ENCODE measurements at places on chromosomes 3 and 15. TPM values are rescaled to one million over a fixed set of nuclear protein-coding genes. Genes with fewer than 3 reads are reported as not detected.

- DNase-seq, result peak; percentile 68
Measured at GRCh38 chr15:75532413-75533250, 46.5 kb downstream of the PTPN9 start.

GRCh38 chr3:139586420-139587017 is 47.0 kb upstream of the RBP1 start:
- no peak for DNase-seq

DNA sequence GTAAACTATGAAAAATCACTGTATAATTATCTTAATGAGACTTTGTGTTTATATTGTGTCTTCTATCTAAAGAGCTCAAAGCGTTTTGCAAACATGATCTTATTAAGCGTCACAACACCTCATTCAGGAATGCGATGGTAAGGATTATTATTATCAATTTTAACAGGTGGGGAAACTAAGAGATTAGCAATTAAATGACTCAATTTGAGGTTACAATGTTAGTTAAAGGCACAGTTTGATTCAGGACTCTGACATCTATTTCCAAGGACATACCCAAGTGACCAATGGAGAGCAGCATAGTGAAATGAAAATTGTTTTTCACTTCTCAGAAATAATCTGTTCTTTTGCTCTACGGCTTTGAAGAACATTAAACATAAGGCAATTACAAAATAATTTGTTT is 74.6 kb downstream of the FMN1 start:
- DNase-seq, result no peak

DNA sequence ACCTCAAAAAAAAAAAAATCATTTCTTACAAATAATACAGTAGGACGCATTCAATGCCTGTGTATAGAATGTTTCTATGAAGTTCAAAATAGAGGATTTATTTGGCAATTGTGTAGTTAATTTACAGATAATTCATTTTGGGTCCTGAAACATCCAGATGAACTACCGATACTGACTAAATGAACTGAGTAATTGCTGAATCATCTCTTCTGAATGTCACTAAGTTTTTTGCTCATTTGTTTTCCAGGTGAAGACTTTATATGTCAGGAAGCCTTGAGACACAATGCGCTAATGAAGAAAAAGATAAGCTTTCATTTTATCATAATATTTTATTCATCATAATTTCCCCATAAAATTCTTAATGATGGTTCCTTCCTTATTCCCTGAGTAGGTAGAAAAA is 39.7 kb downstream of the PCOLCE2 start:
- DNase-seq, result no peak

GRCh38 chr3:122188737-122189136 is 5.3 kb downstream of the CASR start:
- DNase-seq, result no peak

DNA sequence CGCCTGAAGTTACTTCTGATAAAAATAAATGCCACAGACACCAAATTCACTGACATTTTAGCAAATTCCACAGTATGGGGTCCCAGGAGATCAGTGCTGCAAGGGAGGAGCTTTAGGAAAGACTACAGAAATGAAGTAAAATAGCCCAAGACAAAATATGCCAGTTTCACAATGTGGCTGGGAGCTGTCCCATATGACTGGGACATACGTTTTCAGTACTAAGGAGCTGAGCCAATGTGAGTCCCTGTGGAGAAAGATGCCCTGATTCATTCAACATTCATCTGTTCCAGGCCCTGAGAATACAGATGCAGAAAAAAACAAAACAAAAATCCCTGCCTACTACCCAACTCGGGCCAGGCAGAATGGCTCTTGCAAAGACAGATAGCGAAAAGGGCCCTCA is 63.4 kb upstream of the FAM174B start:
- DNase-seq, result no peak

DNA sequence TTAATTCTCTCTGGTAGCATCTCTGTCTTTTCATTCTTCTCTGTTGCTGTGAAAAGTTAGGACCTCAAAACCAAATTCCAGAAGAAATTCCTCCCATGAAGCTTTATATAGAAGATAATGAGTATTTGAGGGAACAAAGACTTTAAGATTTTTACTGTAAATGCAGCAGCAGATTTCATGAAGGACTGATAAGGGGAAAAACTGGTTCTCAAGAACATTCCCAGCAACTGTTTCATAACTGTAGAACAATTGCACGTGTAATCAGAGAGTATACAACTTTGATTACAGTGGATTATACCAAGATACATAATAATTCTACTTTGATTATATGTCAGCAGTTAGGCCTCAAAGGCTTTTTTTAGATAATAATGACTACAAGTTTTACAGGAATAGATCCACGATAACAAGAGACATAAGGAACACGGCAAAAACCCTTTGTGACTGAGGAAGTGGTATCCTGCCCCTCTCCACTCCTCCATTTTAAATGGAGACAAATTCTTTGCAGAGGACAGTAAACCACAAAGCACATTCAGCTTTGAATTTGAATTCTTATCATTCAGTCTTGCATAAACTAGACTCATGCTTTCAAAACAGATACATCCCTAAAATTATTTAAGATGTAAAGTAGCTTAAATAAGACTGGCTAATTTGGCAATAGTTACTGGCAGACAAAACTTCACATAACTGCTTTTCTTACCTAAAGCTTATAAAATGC is 42.9 kb upstream of the DIPK2A start:
- DNase-seq, result no peak

Gene SKOR1
- polyA plus RNA-seq, result 0.11 TPM

Gene CSPG4
- polyA plus RNA-seq, result 11.5 TPM

- DNase-seq, result no peak
Measured at GRCh38 chr3:149443545-149443912, 31.0 kb upstream of the TM4SF4 start.

Gene CEMIP
- polyA plus RNA-seq, result 0.23 TPM

DNA sequence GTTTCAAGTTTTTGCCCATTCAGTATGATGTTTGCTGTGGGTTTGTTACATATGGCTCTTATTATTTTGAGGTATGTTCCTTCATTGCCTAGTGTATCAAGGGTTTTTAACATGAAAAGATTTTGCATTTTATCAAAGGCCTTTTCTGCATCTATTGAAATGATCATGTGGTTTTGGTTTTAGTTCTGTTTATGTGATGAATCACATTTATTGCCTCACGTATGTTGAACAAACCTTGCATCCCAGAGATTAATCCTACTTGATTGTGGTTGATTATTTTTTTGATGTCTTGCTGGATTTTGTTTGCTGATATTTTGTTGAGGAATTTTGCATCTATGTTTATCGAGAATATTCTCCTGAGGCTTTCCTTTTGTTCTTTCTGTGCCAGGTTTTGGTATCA is 39.4 kb downstream of the TMCO5A start:
- DNase-seq, result no peak

Gene HDC
- not detected for polyA plus RNA-seq

GRCh38 chr3:7658294-7658693 is 797.4 kb downstream of the GRM7 start:
- no peak for DNase-seq

- DNase-seq, result no peak
Measured at GRCh38 chr3:190696777-190697501, 165.6 kb downstream of the GMNC start.

DNA sequence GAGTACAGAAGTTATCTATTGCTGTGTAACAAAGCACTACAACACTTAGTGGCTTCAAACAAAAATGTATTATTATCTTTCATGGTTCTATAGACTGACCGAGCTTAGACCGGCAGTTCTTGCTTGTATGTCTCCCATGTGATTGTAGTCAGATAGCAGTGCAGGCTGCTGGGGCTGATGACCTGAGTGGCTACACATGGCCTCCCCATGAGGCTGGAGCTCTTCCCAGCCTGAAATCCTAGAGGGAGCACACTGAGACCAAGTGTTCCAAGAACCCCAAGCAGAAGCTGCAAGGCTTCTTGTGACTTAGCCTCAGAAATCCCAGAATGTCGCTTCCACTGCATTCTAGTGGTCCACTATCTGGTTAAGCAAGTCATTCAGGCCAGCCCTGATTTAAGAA is 141.2 kb upstream of the TLE3 start:
- DNase-seq, result no peak

- DNase-seq, result no peak
Measured at GRCh38 chr3:100120012-100120411, 5.7 kb upstream of the FILIP1L start.

DNA sequence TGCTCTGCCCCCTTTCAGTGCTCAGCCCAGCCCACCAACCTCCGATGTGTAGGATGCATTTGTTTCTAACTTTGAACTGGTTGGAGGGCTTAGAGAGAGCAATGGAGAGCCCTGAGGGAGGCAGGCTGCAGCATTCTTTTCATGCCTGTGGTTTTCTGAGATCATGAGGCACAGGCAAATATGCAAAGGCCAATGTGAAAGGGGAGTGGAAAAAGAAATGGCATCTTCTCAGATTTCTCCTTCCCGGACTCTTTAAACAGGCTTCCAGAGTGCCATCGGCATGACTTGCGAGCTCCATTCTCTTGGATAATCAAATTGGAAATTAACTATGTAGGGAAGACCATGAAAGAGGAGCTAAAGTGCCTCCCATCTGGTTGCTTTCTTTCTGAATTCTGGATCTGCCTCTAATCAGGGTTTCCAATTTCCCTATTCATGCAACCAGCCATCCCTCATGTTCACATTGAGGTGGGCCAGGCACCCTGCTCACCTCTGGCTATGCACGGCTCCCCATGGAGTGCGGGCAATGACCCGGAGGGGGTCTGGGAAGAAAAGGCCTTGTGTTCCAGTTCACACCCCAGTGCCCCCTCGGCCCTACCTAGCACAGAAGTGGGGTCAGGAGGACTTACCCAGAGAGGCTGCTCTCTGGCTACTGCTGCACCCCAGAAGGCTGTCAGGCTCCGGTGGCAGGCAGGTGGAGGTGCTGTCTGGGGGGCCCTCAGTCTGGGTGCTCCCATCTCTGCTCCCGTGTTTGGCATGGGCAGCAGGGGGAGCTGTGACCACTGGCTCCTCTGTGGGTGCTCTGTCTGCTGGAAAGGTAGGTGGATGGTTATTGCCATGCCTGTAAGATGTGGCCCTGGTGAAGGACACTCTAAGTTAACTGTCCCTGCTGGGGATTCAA is 16.1 kb downstream of the AMOTL2 start:
- peak; percentile 57 for DNase-seq

Gene LRRC3B
- 0.16 TPM for polyA plus RNA-seq

Gene FBXO45
- 3.0 TPM for polyA plus RNA-seq

GRCh38 chr3:43012174-43012573 is 33.1 kb downstream of the GASK1A start:
- no peak for DNase-seq

Gene LMAN1L
- polyA plus RNA-seq, result 84.7 TPM

Gene MYH15
- polyA plus RNA-seq, result 0.29 TPM

GRCh38 chr3:89049119-89049518 is 58.3 kb upstream of the EPHA3 start:
- DNase-seq, result no peak

DNA sequence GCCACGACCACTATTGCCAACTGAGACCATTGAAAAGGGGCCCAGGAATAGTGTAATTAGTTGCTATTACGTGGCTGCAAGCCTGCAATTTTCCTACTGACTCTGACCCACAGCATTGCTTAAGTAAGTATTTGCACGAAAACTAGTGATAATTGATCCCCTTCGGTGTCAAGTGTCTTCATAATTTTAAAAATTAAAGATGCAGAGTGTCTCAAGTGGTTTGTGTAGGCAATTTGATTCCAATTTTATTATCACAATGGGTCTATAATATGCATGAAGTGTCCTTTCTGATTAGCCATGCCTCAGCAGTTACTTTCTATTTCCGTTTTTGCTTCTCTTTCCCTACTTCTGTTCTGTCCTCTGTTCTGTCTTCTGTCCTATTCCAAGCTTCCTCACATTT is 259.2 kb downstream of the C3orf38 start:
- DNase-seq, result no peak

DNA sequence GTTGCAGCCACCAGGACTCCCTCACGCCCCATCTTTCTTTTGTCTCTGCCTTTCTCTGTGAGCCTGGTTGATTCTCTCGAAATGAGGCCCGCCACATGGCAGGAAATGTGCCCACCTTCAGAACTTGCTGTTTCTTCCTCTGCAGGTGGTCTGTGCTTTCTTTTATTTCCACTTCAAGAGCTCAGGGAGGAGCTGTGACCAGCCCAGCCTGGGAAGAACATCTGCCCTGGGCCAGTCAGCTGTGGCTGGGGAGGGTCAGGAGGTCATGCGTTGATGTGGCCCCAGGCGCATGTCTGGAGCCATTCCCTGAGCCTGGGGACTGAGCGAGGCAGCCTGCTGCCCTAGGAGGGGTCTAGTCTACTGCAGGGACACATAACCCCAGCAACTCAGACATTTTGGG is 8.0 kb downstream of the FBLN2 start:
- no peak for DNase-seq
